NCI-H1417 treated with DMSO at 0.1 percent for 48 hours (cell line): ENCODE measurements at places on chromosomes 11 and 22.

DNA sequence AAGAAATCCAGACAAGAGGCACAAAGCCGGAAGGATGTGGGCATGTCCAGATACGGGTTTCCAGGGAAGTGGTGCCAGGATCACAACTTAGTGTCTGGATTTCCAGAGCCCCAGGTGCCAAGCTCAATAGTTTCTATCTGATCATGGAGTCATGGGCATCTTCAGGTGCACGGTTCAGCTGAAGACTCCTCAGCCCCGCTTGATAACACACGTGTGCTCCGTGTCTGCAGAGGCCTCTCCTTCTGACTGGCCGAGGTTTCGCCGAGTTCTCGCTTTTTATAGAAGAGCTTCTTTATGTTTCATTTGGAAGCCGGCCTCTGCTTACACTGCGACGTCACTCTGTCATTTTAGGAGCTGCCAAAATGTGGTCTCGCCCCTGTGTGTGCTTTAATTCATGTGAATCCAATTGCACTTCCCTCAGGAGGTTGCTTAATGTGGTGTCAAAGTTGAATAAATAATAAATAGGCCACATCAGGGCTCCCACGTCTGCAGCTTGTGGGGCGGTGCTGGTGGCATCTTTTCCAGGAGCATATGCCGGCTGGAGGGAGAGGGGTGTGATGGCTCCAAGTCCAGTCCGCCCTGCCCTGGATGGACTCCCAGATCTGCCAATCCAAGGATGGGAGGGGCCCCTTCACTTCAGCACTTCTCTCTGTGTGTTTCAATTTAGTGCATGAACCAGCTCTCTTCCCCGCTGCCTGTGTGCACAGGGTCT, 1410.8 kb downstream of the TBC1D22A start:
- no peak for DNase-seq

DNA sequence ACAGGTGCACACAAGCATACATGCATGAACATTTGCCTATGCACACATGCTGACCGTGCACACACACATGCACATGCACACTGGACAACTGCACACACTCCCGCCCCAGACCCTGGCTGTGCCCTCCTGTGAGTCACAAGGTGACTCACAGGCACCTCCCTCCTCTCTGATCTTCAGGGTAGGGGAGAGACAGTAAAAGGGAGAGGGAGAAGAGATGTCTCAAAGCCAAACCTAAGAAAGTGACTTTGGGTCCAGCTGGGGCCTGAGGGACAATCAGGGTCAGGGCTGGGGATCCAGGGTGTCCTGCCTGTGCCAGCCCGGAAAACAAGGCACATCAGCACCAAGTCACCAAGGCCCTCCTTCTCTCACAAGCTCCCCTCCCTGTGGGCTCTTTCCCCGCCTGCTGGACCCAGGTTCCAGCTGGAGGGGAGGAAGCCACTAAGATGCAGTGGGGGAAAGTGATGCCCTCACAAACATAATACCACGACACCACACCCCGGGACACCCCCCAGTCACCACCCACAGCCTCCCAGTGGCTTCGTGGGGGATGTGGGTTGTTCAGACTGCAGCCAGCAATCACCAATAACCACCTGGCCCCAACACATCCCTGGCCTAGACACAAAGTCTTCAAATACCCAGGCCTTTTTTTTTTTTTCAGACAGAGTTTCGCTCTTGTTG, 39.3 kb downstream of the PDGFB start:
- no peak for DNase-seq

DNA sequence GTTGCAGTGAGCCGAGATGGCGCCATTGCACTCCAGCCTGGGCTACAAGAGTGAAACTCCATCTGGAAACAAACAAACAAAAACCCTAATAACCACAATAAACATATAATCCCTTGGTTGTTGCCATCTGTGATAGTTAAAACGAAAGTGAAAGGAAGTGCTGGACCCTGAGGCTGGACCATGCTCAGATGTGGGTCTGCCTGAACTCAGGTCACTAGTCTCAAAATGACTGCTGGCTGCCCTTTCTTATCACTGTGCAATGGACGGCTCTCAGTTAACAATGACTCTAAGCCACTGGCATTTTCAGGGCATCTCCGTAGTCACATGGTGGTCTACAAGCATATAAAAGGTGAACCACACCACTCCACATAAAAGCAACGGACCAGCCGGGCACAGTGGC, 48.2 kb upstream of the FTH1 start:
- DNase-seq, result no peak

GRCh38 chr22:39454385-39454871, 2.4 kb upstream of the MGAT3 start:
- DNase-seq, result no peak

- DNase-seq, result no peak
These were observed 103.4 kb upstream of the OLFML1 start for GRCh38 chr11:7381937-7382336.

GRCh38 chr22:17633217-17633997, 4.9 kb upstream of the ATP6V1E1 start:
- no peak for DNase-seq

DNA sequence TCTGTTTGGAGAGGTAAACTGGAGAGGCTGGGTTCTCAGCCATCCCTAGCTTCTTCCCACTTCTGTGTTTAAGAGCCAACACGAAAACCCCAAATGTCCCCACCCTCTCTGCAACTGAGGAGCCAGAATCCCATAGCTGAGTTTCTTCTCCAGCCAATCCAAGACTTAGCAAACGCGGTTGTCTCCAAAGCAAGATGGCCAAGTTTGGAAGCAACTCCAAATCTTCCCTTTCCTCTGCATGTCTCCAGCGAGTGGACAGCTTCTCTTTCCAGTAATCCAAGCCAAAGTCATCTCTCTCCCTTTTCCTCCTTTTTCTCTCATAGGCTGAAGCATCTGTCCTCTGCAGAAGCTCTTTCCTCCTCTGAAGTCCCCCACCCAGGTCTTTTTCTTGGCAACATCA, 539.2 kb downstream of the MIAT start:
- DNase-seq, result no peak

- DNase-seq, result no peak
These were observed 23.3 kb downstream of the NTM start for GRCh38 chr11:131393691-131394090.

- DNase-seq, result no peak
These were observed 27.8 kb downstream of the CEP295 start for GRCh38 chr11:93689240-93689639.

DNA sequence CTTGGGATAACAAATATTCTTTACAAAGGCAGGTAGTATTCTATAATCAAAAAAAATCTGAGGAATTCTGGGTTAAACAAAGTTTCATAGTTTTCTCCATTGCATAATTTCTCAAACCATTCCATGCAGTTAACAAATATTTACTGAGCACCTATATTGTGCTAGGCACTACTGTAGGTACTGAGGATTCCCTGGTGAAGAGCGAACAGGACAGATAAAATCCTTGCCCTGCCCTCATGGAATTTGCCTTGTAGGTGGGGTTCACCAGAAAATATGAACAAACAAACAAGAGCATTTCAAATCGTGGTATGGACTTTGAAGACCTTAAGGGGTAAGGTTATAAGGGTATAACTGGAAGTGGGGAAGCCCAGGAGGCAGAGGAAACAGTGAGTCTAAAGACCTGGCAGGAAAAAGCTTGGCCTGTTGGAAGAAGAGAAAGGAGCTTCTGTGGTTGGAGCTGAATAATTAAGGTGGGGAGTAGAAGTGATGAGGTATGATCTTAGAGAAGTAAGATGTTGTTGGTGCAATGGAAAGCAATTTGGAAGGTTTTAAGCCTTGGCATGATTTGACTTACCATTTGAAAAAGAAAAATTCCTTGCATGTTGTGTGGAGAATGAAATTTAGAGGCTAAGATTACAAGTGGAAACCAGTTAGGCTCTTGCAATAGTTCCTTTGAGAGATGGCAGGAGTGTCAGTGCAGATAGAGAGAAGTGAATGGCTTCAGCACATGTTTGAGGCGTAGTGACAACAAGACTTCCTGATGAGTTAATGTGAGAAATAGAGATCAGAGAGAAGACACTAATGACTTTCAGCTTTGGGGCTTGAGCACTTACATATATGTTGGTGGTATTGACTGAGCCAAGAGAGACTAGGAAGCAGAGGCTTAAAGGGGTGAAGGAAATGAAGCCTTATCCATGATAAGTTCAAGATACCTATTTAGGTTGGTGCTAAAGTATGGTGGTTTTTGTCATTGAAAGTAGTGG, 55.7 kb upstream of the PICALM start:
- no peak for DNase-seq

- no peak for DNase-seq
These were observed 3.4 kb upstream of the ANO1 start for GRCh38 chr11:70074746-70075145.

GRCh38 chr11:129148487-129148886, 43.6 kb downstream of the ARHGAP32 start:
- DNase-seq, result no peak

GRCh38 chr11:100823360-100823759, 136.3 kb downstream of the ARHGAP42 start:
- DNase-seq, result no peak

DNA sequence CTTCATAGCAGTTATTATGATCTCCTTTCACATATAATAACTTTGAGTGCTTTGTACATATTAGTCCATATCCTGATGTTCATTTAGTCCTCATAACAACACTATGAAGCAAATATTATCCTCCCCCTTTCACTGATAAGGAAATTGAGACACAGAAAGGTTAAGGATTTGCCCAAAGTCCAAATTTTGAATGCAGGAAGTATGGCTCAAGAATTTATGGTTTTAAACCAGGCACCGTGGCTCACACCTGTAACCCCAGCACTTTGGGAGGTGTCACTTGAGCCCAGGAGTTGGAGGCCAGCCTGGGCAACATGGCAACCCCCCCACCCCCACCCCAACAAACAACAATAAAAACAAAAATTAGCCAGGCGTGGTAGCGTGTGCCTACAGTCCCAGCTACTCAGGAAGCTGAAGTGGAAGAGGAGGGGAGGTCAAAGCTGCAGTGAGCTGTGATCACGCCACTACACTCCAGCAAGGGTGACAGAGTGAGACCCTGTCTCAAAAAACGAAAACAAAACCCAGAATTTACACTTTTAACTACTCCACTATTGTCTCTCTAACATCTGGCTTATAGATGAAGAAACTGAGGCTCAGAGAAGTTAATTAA, 8.6 kb downstream of the CCDC34 start:
- DNase-seq, result no peak

DNA sequence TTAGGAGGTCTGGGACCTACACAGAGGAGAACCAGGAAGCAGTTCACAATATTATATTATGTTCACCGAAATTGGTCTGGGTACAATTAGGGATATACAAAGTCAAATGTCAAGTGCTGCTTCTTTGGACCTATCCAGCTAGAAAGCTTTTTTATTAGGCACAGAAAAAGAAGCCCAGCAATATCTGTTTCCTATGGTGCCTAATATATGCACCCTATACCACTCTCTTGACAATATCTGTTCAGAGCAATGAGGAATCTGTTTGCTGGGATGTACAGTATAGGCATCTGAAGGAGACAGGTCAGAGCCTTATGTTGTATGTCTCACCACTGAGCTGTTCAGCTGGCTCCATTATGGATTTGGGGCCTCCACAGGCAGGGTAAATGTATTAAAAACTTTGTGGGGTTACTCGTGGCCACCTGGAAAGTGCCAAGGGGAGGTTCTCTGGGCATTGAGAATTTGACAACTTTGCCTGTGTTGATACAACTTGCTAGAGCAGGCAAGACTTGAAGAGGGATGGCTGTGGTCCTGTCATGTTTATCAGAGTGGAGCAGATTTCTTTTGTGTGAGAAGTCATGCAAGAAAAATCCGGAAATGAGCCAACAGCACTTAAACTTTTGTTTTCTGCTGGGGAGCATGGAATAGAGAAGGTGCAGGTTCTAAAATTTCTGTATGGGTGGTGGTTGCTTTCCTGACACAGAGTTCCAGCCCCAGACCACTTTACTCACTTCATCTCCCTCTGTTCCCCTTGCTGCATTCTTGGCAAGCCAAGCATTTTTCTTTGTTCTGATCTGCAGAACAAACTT, 10.1 kb downstream of the STIM1 start:
- DNase-seq, result no peak

- no peak for DNase-seq
These were observed 48.2 kb downstream of the ADM start for GRCh38 chr11:10352921-10353550.

DNA sequence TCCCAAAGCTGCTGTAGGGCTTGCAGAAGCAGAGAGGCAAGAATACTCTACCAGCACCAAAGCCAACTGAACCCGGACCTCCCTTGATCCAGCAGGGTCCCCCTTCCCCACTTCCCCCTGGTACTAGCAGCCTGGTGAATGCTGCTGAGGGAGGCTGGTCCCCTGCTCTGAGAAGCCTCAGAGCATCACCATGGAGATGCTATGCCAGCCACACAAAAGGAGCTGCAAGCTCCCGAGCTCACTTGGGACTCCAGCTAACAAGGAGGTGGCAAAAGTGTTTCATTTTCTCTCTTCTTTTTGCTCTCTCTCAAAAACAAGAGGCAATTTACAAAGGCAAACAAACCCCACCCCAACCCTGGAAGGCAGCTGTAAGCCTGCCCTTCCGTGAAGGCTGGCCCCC, 509.8 kb downstream of the BUD13 start:
- DNase-seq, result no peak

DNA sequence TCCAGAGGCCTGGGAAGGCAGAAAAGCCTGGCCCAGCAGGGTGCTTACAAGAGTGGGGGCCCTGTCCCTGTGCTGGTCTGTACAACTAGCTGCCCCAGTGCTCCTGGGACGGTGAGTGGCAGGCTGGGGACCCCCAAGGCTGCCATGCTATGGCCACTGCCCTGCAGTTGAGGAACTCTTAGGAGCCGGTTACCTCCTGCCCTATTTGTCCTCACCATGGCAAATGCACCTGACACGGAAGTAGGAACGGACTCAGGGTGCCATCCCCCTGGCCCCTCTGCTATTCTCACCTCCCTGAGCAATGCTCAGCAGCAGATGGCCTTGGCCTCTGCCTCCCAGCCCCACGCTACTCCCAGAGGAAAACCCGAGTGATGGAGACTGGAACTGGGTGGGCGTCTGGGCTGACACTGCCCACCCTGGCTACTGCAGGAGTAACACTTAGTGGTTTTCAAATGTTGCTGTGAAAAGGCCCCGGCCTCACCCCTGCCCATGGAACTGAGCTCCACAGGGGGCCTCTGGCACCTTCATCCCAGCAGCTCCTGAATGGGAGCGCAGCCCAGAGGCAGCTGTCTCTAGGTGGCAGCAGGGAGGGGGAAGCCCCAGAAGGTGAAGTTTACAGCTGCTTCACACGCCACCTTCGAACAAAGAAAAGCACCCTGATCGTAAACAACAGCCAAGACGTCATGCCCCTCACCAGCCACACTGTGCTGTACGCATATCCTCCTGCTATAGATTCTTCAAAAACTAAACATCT, 105.3 kb downstream of the CTTN start:
- DNase-seq, result peak; percentile 31

- no peak for DNase-seq
These were observed 796 bp downstream of the POLDIP3 start for GRCh38 chr22:42613872-42614301.

- DNase-seq, result no peak
These were observed 10.8 kb upstream of the TECTA start for GRCh38 chr11:121090145-121090721.

- DNase-seq, result no peak
These were observed 1.6 kb downstream of the OR56B1 start for GRCh38 chr11:5737670-5738392.

- DNase-seq, result no peak
These were observed 651 bp downstream of the CRYAB start for GRCh38 chr11:111910676-111911562.

DNA sequence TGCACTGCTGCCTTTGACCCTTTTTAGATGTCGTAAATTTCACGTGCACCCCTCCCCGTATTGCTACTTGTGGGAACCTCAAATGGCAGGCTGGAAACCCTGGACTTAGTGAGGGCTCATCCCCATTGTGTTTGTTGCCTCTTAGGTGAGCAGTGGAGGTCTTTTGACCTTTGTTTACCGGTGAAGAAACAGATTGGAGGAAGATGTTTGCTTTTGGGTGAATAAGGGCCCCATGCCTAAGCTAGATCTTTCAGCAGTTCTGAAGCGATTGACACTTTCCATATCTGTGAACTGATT, 782 bp downstream of the SMARCB1 start:
- no peak for DNase-seq
